Right renal pelvis (tissue), 4 donors: ENCODE measurements at places on chromosomes 12 and 14.

DNA sequence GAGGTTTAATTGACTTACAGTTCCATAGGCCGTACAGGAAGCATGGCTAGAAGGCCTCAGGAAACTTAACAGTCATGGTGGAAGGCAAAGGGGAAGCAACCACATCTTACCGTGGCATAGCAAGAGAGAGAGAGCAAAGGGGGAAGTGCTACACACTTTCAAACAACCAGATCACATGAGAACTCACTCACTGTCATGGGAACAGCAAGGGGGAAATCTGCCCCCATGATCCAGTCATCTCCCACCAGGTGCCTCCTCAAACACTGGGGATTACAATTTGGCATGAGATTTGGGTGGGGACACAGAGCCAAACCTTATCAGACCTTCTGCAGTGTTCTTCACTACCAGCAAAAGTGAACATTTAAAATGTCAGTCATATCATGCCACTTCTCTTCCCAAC lies 58.9 kb downstream of the USP15 start:
- no peak for DNase-seq

DNA sequence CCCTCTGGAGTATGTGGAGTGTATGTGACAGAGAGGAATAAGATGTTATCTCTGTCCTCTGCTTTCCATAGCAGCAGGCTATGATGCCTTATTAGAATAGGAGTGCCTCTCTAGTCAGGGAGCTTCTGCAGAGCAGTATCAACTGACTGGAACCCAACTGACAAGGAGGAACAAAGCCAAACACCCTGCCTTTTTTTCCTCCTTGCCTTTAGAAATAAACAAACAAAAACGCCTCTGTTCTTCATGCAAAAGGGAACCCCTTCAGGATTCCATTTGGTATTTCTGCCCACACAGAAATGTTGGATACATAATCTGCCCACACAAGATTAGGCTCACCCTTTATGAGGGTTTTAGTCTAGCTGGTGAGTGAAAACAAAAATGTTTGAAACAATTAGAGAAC lies 50.3 kb downstream of the VRK1 start:
- no peak for DNase-seq

- DNase-seq, result no peak
These were observed 9.4 kb downstream of the CDCA4 start for GRCh38 chr14:105011312-105011990.

DNA sequence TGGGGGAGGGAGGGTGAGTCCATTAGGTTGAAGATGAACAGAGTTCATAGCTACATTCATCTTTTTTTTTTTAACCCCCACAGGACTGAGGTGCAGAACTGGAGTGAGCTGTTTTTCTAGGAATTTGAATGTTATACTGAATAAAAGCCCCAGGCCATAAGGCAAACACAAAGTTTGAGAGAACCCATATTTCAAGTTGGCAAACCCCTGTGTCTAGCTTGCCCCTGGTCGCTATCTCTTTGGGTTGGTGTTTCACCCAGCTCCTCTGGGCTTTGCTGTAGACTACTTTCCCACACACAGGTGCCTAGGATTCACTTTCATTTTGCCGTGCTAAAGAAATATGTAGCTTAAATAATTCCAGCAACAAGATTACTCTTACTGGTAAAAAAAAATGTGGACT lies 5.2 kb upstream of the LMO3 start:
- no peak for DNase-seq

GRCh38 chr14:83320837-83321236 lies 1787.2 kb upstream of the SEL1L start:
- no peak for DNase-seq
